Fibroblast of villous mesenchyme (primary cell): ENCODE measurements at places on chromosomes 1 and 21.

DNA sequence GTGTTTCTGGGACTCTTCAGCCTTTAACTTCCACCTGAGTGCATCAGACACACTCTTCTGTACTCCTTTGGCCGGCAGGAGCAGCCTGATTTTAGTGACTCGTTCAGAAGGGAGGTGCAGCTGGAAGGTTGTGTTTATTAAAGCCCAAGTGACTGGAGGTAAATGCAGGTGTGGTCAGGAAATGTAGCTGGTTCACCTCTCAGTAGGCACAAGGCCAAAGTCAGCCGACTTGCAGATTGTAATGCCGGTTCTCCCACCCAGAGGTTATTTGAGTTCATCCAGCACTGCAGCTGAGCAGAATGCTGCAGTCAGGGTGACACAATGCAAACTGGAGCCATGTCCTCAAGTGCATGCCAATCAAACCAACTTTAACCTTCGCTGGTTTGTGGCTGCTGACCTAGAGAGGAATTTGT is 91.5 kb downstream of the SPATA46 start:
- DNase-seq: no peak

GRCh38 chr21:26225046-26225445 is 54.5 kb upstream of the APP start:
- no peak for DNase-seq

DNA sequence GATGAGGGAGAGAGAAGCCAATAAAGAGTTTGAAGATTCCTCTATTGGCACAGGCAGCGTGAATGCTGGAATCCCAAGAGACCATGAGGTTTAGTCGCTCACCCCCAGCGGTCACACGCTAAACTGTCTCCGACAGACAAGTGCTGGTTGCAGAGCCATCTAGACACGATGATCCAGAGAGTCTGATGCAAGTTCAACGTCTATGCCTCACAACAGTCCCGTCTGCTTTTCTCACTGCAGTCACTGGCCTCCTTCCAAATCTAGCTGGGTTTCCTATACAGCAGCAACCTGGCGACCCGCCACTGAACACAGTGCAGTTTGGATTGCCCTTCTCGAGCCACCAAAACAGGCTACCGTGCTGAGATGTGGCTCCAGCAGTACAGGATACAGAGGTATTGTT is 98.6 kb upstream of the KRTAP19-8 start:
- no peak for DNase-seq

DNA sequence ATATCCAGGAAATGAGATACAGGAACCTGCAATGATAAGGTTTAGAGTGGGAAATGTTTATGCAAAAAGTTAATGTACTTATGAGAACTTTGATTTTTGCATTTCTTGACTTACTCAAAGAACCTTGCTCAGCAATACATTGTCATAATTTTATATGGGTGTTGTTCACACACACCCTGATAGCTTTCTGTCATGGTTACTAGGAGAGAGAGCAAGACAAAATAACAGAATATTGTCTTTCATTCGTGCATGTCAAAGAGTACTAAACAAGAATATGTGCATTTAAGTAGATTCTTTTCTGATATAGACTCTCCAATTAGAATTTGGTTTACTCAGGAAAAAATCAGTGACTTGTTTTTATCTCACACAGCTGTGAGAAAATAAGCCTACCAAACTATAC is 27.5 kb upstream of the KCNA3 start:
- no peak for DNase-seq

- no peak for DNase-seq
Observed at GRCh38 chr1:19613171-19613703, 30.9 kb upstream of the NBL1 start.

- DNase-seq: no peak
Observed at GRCh38 chr1:89863165-89863830, 42.5 kb downstream of the LRRC8D start.
